ENCODE measurements at places on chromosomes 16 and 17. TPM values are rescaled to one million over a fixed set of nuclear protein-coding genes. Genes with fewer than 3 reads are reported as not detected.

DNA sequence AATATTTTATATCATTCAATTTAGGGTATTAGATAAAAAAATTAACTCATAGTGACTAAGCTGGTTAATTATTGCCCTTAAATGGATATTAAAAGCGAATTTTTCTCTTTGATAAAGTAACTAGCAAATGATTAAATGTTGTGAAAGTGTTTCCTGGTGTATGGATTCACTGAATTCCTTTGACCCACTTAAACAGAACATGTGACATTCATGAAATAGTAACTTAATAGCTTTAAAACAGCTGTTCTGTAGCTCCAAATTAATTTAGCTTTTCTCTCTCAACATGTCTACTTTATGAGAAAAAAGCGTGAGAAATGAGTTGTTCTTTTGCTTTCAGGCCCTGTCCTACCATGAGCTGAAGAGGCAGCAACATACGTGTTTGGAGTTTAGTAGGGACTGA is 36.4 kb upstream of the APPBP2 start:
- no peak for DNase-seq

DNA sequence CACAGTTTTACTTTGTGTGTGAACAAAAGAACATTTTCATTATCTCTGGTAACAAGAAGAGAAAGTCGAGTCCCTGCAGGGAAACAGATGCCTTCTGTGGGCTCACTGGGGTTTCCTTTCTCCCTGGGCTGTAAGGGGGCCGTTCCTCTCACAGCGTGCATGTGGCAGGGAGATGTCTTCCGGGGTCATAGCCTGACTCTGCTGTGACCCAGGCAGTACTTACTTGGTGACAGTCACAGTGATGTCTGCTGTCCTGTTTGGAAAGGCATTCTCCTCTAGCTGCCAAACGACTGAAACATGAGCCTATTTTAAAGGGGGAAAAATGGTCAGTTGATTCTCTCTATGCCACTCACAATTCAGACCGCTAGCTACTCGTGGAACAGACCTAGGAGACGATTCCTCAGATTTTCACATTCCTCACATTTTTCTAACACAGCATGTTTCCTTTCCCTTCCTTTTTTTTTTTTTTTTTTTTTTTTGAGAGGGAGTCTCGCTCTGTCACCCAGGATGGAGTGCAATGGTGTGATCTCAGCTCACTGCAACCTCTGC is 7.3 kb downstream of the HASPIN start:
- no peak for DNase-seq

- DNase-seq = no peak
These were observed 38.4 kb downstream of the PSMD12 start for GRCh38 chr17:67328026-67328425.

DNA sequence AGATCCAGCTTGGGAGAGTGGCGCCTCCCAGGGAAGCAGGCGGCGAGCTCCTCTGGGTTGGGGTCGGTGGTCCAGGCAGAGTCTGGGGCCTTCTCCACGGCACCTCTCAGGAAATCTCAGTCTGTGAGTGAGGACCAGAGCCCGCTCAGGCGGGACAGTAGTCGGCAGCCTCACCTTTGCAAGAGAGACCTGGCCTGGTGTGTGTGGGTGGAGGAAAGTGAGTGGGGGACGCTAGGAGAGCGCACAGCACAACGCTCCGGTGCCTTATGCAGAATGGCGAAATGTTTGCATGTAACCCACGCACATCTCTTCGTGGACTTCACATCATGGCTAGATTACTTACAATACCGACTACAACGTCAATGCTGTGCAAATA is 2.2 kb downstream of the AHSP start:
- DNase-seq = no peak

DNA sequence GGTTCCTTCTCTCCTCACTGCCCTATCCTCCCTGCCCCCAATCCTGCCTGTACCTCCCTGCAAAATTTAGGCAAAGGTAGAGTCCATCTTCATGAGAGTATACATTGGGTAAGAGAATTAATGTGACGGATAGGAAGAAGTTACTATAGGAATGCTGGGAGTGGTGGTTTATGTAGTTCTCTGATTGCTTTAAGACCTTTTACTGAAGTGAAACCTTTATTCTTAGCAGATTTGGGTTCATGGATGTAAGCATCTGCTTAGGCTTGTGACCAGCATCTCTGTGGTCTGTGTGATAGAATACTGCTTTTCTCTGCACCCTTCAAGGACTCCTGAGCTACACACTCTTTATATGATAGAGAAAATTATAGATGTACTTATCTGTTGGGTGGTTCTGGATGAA is 127.3 kb downstream of the PRKCA start:
- DNase-seq = no peak

The RPH3AL gene
- 2.6 TPM for total RNA-seq

The MYO19 gene
- total RNA-seq = 103 TPM

The CUEDC1 gene
- total RNA-seq = not detected

The CDH13 gene
- not detected for total RNA-seq

DNA sequence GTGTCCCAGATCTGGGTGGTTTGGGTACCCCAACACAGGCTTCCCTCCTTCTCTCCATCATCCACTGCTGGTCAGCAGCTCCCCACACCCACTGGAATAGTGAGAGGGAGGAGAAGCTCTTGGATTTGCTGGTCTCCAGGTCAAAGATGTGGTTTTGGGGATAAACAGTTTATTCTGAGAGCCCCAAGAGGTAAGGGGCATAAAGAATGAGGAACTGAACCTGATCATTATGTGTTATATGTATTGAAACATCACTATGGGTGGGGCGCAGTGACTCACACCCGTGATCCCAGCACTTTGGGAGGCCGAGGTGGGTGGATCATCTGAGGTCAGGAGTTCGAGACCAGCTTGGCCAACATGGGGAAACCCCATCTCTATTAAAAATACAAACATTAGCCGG is 3.9 kb downstream of the DPEP2 start:
- DNase-seq = no peak

DNA sequence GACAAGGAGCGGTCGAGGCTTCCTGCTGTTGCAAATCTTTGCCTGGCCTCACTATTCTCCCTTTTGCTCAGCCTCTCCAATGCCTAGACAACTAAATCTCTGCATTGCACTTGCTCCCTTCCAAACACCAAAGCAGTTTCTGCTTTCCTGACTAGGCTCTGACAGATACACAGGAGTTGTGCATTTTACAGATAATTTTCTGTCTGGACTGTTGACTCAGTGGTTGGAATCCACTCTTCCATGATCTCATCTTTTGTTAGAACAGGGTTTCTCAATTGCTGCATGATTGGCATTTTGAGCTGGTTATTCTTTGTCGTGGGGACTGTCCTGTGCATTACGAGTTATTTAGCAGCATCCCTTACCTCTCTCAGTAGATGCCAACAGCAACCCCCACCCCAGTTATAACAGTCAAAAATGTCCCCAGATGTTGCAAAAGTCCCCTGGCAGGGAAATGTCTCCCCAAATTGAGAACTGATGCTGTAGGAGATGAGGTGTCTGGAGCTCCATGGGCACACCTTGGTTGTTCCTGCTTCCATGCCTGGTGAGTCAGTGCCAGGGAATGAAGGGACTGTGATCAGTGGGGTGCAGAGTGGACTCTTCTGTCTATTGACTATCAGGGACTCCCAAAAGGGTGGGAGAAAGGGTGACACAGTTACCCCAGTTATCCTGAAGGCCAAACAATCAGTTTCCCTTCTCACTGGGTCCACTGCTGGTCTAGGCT is 557.4 kb upstream of the PSMD7 start:
- DNase-seq = no peak

DNA sequence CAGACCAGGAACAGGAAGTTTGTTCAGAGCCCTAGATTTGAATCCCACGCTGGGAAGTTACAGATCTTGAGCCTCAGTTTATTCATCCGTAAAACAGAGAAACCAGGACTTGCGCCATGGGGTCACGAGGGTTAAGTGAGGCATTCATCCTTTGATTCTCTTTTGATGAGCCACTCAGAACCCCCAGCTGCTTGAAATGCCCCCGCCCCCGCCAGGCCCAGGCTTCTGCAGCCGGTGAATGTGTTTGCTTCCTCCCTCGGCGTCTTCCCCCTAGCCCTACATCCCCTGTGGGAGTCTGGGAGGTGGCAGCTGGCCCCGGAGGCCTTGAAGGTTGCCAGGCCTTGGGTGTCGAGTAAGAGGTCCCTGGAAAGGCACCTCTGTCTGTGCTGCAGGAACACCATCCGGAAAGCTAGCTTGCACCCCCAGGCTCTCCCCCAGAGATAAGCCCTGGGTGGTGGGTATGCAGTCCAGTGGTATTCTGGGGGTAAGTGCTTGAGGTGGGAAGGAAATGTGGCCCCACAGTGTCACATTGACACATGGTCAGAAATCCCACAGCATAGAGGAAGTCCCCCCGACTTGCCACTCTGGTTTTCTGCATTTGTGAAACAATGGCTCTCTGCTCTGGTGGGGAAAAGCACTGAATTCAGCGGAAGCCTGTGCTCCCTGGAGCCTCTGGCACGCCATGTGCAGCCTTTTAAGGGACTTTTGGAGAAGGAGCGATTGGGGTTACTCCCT is 14.9 kb downstream of the IRF8 start:
- peak; percentile 75 for DNase-seq

The PRMT7 gene
- total RNA-seq = 90.9 TPM

The NME1 gene
- 245 TPM for total RNA-seq

The TLCD2 gene
- 0.17 TPM for total RNA-seq

DNA sequence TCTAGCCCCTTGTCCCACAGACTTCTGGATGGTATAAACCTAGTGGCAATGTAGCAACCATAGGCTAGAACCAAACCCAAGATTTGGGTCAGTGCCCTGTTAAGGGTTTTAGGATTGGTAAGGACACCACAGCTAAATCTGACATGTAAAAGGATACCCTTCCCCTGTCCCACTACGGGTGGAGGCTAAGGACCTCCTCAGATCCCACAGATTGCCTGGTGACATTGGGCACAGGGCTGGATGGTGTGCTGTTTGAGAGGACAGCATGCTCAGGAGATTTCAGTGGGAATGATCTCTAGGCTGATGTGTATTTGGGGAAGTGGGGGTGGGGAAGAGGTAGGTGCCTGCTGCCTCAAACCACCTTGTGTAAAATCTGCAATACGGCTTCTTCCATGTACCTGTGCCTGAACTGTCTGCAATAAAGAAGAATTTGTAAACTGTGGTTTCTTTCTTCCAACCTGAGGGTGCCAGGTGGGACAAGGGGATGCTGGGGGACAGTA is 671 bp upstream of the EDC4 start:
- no peak for DNase-seq

- DNase-seq = no peak
These were observed 840.2 kb upstream of the GOT2 start for GRCh38 chr16:59574296-59574695.

GRCh38 chr16:9134739-9135138 is 43.3 kb downstream of the HAPSTR1 start:
- peak; percentile 76 for DNase-seq

The TBC1D3K gene
- total RNA-seq = not detected

The KRTAP4-5 gene
- total RNA-seq = not detected

DNA sequence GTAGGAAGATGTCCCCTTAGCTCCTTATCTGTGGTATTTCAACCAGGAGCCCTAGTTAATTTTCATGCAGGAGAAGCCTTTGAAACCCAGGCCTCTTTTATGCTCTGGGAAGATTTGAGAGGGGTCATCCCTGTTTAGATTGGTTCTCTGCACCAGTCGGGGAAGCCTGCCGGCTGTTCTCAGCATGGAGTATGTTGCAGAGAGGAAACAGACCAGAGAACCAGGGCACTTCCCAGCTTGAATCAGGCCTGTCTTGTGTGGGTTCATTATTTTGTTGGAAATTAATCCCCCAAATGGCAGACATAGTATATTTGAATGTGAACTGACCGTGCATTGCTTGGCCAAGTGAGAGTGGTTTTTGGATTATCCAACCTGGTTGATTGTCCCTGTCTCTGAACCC is 1082.1 kb upstream of the RBFOX1 start:
- DNase-seq = no peak

DNA sequence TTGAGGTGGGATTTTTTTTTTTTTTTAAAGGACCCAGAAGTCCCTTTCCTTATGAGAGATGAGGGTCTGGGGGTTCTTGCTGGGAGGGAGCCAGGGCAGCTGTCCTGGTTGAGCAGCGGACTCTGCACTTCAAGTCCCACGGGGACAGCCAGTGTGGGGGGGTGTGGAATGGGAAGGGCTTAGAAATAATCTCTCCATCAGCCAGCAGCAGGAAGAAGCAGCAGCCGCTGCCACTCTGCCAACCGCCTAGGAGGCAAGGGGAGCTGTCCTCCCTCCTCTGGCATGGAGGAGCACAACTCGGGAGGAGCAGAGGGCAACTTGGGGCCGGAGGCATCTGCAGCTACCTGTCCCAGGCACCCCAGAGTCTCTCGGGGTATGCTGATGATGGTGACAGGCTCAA is at the start of gene KCNG4:
TSS of gene KCNG4 (minus strand) at position 104 of the 400 bp plus-strand sequence. CDS start 2,527 bp downstream, outside the sequence.
- DNase-seq = no peak

The IL17C gene
- total RNA-seq = 0.64 TPM

- DNase-seq = no peak
These were observed 23.9 kb downstream of the PHB1 start for GRCh38 chr17:49390548-49391324.

The SLFN11 gene
- total RNA-seq = 139 TPM

The KIF19 gene
- 0.29 TPM for total RNA-seq

The NPIPB8 gene
- total RNA-seq = not detected

DNA sequence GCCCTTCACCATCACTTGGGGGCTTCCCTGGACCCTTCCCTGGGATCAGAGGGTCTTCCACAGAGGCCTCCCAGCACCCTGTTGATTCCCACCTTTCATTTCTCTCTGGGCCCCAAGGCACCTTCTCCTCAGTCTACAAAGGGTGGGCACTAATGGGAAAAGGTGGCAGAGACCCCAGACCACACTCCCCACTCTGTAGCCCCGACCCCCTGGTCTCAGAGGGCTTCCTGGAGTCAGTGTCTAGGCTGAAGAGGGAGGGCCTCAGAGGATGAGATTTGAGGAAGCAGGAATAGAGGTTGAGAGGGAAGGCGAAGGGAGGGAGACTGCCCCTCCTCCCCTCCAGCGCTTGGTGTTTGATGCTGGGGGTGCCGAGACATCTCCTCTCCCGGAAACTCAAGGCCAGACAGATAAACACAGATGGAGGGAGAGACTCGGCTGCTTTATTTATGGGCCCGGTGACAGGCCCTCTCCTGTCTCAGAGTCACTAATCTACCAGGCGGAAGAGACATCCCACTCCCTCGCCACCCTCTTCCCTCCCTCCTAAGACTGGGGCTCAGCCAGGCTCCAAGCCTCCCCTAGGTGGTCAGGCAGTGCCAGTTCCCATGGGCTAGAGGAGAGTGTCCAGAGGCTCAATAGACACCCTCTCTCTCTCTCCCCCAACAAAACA is 18.5 kb upstream of the SP2 start:
- no peak for DNase-seq

- no peak for DNase-seq
These were observed 13.0 kb downstream of the PITPNM3 start for GRCh38 chr17:6543079-6544010.

The KCNJ2 gene
- 0.42 TPM for total RNA-seq

DNA sequence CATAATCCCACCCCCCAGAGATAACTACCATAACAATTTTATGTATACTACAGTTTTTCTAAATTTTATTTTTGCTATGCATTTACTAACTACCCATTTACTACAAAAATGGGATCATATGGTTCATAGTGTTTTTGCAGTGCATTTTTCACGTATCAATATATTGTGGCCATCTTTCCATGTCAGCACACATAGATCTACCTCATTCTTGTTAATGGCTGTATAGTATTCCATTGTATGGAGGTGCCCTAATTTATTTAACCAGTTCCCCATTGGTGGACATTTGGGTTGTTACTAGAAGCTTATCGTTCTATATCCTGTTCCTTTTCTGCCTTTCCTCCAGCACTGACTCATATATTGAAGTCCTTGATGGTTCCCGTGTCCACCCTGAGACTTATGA is 22.7 kb downstream of the PROCA1 start:
- no peak for DNase-seq
